ENCODE measurements at places on chromosomes 7 and 10. TPM values are rescaled to one million over a fixed set of nuclear protein-coding genes. Genes with fewer than 3 reads are reported as not detected.

Gene NACAD
- total RNA-seq, result 0.13 TPM

Gene HOXA2
- total RNA-seq, result not detected

Gene CHST15
- total RNA-seq, result 2.4 TPM

Gene GIMAP6
- 168 TPM for total RNA-seq

Gene CPEB3
- 3.1 TPM for total RNA-seq

Gene PHYHIPL
- not detected for total RNA-seq

Gene LEP
- total RNA-seq, result not detected

Gene CUBN
- 6.3 TPM for total RNA-seq

DNA sequence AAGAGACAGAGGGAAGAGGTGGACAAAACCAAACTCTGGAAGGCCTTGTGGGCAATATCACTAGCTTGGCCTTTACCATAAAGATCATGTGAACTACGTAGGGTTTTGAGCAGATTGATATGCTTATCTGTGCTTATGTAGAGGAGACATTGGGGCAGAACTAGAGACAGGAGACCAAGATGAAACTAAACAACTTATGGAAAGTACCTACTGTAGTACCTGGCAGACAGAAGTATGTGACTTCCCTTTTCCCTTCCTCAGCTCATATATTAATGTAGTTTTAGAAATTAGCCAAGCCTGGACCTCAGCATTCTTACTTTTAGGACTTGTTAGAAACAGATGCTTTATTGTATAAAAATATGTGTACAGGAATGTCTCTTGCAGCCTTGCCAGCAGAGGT lies 14.0 kb upstream of the IL6 start:
- no peaks in the 10 kb centered on the region for H3K4me1 ChIP-seq
- no peak for DNase-seq
- no peaks in the 10 kb centered on the region for H3K27me3 ChIP-seq
- no peak overlapping the region for H3K4me3 ChIP-seq
- H3K27ac ChIP-seq, result no peak overlapping the region

DNA sequence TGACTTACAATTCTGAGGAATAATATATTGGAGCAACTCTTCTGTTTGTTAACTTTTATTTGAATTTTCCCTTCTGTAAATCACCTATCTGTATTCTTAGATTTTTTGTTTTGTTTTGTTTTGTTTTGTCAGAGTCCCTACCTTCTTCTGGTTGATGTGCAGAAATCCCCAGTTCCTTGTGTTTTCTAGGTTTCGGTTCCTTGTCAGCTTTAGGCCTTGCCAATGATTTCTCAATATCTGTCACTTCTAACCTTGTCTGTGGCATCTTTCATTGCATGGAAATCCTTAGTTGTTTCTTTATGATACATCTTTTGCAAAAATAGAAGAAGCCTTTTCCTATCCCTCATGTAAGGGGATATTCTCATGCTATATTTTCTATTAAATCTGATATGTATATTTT lies 21.7 kb upstream of the ST8SIA6 start:
- no peaks in the 10 kb centered on the region for H3K36me3 ChIP-seq
- H3K4me3 ChIP-seq, result no peak overlapping the region
- no peak overlapping the region for H3K27ac ChIP-seq
- H3K4me1 ChIP-seq, result no peaks in the 10 kb centered on the region
- no peak for DNase-seq
- H3K27me3 ChIP-seq, result no peaks in the 10 kb centered on the region

DNA sequence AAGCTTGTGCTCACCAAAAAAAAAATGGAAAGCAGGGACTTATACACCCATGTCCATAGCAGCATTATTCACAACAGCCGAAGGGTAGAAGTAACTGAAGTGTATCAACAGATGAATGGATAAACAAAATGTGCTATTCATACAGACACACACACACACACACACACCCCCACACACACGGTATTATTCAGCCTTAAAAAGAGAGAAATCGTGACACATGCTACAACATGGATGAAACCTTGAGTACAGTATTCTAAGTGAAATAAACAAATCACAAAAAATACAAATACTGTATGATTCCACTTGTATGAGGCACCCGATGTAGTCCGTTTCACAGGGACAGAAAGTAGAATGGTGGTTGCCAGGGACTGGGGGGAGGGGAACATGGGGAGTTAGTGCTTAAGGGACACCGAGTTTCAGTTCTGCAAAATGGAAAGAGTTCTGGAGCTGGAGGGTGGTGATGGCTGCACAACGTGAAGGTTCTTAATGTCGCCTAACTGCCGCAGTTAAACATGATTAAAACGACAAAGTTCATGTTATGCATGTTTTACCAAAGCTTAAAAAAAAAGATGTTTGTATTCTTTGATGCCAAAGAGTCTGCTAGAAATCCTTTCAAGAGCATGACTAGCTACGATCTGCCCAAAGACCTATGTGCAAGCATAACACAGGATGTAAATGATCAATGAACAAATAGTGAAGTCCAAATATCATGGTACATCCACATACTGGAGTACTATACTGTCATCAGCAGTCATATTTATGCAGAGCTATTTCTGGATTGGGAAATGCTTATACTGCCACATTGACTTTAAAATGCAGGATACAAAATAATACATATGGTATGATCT lies 7.2 kb downstream of the TNS3 start:
- no peak for DNase-seq
- no peak overlapping the region for H3K4me3 ChIP-seq
- H3K36me3 ChIP-seq, result no peaks in the 10 kb centered on the region
- H3K4me1 ChIP-seq, result no peaks in the 10 kb centered on the region

GRCh38 chr10:77301305-77301730 lies 336.3 kb downstream of the KCNMA1 start:
- DNase-seq, result no peak
- H3K36me3 ChIP-seq, result no peaks in the 10 kb centered on the region
- H3K27me3 ChIP-seq, result peaks cover 2% of the 10 kb centered on the region
- no peak overlapping the region for H3K4me3 ChIP-seq
- H3K27ac ChIP-seq, result no peak overlapping the region
- no peaks in the 10 kb centered on the region for H3K4me1 ChIP-seq

- no peaks in the 10 kb centered on the region for H3K4me1 ChIP-seq
- no peak for DNase-seq
- no peak overlapping the region for H3K4me3 ChIP-seq
Observed at GRCh38 chr10:86815035-86815617, 58.7 kb downstream of the BMPR1A start.

Data from T-cell (primary cell).